Hematopoietic multipotent progenitor cell (in vitro differentiated cells): ENCODE measurements at places on chromosomes 2 and 18. TPM values are rescaled to one million over a fixed set of nuclear protein-coding genes. Genes with fewer than 3 reads are reported as not detected.

- DNase-seq, result no peak
These were observed 103.6 kb downstream of the DOCK10 start for GRCh38 chr2:224938651-224939182.

- no peak for DNase-seq
These were observed 175.3 kb upstream of the TCF4 start for GRCh38 chr18:55763298-55763697.

DNA sequence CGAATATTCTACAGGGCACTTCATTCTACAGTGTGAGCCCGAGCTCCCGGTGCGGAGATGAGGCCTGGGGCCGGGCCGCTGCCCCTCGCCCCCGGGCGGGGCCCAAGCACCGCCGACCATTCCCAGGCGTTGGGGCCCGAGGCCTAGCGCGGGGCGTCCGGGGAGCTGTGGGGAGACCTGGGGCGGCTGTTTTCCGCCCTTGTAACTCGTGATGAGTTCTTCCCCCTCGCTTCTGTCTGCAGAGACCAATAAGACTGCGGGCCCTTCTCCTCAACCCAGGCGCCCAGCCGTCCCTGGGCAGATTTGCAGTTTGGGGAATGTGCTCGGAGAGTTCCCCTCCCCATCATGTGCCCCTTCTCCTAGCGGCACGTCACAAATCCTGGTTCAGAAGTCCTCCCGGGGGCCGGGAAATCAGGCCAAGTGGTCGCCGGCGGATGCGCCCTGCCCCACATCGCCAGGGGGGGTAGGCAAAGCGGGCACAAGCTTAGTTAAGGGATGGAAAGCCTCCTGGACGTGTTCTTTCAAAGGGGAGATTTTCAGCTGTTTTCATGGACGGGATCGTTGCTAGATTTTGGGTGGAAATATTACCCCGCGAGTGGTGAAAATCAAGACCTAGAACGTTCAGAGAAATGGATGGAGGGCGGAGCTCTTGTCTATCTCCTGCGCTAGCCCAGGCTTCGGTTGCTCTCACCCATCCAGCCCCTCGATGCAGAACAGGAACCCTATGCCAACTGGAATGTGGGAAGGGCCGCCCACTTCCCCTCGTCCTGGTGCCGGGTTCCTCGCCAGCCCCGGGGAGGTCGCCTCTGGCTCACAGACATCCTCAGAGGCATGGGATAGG lies 18.8 kb upstream of the HAAO start:
- DNase-seq, result peak; percentile 60

GRCh38 chr2:23376075-23376474 lies 8.9 kb upstream of the KLHL29 start:
- DNase-seq, result no peak

Gene GNLY
- 0.27 TPM for total RNA-seq

DNA sequence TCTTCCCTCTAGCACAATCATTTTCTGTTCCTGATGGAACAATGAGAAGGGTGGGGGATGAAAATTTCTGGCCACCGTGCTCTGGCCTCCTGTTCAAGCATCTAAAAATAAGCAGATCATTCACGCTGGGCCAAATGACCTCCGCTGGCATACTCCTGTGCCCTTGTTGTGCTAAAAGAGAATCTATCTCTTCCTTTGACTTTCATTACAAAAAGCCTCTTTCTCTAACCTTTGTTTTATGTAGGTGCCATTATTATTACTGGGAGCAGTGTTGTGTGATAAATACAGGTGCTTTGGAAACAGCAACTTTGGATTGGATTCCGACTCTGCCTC lies 44.6 kb upstream of the B3GNT2 start:
- no peak for DNase-seq

Gene SLC9A4
- total RNA-seq, result not detected

GRCh38 chr2:45273412-45274249 lies 264.4 kb upstream of the SIX2 start:
- no peak for DNase-seq

- DNase-seq, result no peak
These were observed 18.3 kb downstream of the CCT7 start for GRCh38 chr2:73252238-73253027.

DNA sequence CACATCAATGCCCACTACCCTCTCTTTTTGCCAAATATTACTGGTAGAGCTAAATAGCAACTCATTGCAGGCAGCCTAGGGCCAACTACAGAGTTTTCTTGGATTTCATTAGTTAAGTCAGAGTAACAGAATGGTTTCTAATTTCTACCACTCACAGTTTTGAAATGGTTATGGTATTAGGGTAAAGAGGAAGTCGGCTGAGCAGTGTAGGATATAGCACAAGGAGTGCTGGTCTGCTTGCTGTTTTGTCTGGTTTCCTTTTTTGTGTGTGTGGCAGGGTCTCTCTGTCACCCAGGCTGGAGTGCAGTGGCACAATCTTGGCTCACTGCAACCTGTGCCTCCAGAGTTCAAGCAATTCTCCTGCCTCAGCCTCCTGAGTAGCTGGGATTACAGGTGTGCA lies 289.2 kb upstream of the CCDC68 start:
- peak; percentile 26 for DNase-seq

GRCh38 chr2:190649035-190649797 lies at the start of gene NAB1:
Gene NAB1, plus strand, starts transcription at chr2:190649083. Its CDS starts 10,094 bp downstream, at chr2:190659177.
- peak; percentile 71 for DNase-seq

Gene TMEM169
- total RNA-seq, result under 0.01 TPM

Gene DOCK10
- 30.2 TPM for total RNA-seq

DNA sequence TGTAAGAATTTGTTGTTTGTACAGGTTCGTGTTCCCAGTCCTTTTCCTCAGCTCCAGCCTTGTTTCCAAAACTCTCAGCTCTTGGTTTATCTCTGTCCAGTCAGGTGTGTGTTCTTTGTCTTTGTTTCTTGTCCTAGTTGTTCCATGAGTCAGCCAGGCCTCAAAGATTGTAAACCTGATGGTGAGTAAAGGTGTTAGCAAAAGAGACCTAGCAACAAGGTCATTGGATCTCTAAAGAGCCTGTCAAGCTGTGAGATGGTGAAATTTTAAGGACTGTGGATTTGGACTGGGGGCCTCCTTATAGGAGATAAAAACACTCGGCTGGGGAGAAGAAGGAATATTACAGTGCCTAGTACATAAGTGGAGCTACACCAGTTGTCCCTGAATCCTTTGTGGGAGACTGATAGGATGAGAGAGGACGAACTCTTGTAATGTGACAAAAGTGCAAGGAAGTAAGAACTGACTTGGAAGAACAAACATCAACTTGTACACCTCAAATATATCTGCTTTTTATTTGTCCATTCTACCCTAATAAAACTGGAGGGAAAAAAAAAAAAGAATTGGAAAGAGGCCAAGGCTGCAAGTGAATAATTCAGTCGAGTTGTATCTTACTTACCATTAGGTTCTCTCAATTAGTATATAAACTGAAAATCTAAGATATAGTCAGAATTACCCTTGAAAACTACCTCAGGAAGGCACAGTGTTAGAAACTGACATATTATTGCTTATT lies 37.2 kb downstream of the ITGA6 start:
- no peak for DNase-seq

Gene FOXI3
- total RNA-seq, result not detected

DNA sequence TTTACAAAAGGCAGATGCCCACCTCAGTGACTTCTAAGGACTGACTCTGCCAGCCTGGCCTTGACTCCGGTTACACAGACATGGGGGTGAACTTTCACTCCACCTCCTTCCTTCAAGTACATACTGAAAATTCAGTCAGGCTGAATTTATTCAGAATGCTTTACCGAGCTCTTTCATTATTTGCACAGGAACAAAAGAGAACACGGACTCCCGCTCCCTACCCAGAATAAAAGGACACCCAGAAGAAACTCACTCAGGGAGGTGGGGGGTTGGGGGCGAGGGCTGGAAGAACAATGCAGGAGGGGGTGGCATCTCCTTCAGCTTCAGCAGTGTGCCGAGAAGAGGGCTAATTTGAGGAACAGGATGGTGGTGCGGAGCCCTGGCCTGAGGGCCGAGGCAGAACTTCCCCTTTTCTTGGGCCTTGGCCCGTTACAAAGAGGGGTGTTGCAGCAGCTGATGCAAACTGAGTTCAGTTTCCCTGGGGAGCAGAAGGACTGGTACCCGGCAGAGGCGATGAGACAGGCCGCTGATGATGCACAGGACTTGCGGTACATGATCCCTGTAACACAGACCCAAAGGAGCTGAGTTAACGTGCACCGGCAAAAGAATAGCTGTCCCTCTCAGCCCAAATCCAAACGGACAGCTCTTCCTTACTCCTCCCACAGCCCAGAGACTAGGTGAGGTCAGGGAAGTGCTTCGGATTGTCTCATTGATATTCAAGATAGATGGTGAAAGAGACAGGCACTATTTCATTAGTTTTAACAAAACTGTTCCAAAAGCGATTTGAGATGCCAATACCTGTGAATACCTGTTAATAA lies 24.1 kb downstream of the LYPD1 start:
- no peak for DNase-seq

DNA sequence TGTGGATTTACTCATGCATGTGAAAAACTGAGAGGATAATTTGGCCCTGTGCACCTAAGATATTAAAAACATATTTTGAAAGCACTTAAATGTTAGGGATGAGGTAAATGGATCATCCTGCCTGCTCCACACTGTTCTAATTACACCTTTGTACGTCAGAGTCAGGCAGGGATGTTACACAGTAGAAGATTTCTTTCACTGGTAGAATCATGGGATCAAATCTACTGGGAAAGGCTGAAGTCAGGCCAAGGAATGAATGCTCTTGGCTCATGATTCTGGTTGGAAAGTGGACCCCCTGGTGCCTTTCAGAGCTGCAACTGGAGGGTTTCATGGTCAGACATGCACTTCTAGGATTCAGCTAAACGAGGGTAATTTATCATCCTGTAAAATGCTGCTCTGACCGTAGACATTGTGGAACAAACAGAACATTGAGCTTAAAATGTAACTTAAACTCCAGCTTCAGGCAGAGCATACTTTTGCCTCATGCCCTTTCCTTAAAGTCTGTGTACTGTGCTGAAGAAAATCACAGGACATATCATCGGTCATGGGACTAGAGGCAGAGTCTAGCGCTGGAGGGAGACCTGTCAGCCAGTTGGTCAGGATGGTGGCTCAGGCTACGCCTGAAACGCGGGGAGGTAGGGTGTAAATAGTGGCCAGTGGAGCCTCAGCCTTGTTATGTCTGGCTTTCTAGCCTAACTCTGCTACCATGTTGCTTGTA lies 4.9 kb downstream of the KCNE4 start:
- DNase-seq, result no peak

DNA sequence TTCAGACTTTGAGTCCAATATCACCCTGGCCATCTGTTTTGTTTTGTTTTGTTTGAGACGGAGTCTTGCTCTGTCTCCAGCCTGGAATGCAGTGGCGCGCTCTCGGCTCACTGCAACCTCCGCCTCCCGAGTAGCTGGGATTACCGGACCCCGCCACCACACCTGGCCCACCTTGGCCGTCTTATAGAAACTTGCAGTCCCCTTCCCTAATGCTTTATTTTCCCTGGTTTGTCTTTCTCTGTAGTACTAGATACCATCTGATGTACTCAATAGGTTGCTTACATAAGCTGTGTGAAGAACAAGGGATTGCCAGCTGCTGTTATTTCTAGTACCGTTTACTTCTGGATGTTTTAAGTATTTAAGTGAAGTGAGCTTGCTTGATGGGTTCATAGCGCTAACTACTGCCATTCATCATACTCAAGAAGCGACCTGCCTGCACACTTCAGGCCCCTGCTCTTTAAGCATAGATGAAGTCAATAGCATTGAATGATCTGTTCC lies 1.2 kb downstream of the RPL31 start:
- no peak for DNase-seq

Gene TBR1
- total RNA-seq, result under 0.01 TPM

GRCh38 chr2:196954001-196954400 lies 27.5 kb upstream of the PGAP1 start:
- DNase-seq, result no peak

Gene HJURP
- 1.9 TPM for total RNA-seq

Gene SKOR2
- not detected for total RNA-seq

DNA sequence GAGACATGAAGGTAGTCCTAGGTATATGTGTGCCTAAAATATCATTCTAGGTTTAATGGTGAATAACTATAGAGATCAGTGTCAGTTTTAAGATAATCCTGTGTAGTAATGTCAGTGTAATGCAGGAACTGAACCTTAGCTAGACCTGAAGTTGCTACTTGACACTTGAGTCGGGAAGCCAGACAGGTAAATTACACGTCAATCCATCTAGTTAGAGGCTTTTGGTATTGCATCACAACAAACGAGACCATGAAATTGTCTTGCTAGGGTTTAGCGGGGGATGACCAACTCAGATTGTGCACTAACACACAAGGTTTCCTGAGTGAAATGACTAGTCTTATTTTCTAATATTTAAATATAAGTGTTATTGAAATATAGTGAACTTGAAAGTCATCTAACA lies 2.0 kb downstream of the YPEL5 start:
- DNase-seq, result no peak

Gene SLC8A1
- total RNA-seq, result 1.6 TPM

DNA sequence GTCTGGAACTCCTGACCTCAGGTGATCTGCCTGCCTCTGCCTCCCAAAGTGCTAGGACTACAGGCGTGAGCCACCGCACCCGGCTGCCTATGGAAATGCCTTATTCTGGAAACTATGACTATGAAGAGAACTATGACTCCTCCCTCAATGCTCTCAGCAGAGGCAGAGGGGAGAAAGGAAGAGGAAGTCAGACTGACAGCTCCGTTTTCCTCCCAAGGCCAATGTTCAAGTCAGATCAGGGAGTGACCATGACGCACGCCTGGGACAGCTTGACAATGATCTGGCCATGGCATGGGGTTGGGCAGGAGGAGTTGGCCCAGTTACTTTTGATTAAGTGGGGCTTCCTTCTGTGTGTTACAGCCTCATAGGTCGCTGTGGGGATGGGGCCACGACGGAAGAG lies 44.3 kb upstream of the MRPL33 start:
- no peak for DNase-seq
